MCF 10A (cell line): ENCODE measurements at places on chromosomes 6 and 20. TPM values are rescaled to one million over a fixed set of nuclear protein-coding genes. Genes with fewer than 3 reads are reported as not detected.

The EYS gene
- 1.5 and 1.6 TPM in 2 replicates for total RNA-seq

The MYBL2 gene
- 16.4 and 44.3 TPM in 2 replicates for total RNA-seq

The RHAG gene
- total RNA-seq, result not detected in 2 replicates

The OR2H1 gene
- total RNA-seq, result not detected in 2 replicates

The TFAP2B gene
- total RNA-seq, result not detected in 2 replicates

The GHRH gene
- total RNA-seq, result not detected in 2 replicates

The C6orf163 gene
- total RNA-seq, result 1.0 and 2.6 TPM in 2 replicates

The OR2J3 gene
- total RNA-seq, result not detected in 2 replicates

The SYS1 gene
- 19.1 and 28.2 TPM in 2 replicates for total RNA-seq

The HSD17B8 gene
- total RNA-seq, result 26.4 and 26.6 TPM in 2 replicates

The GRM1 gene
- not detected in 2 replicates for total RNA-seq

The SEMG1 gene
- total RNA-seq, result not detected in 2 replicates

The BFSP1 gene
- total RNA-seq, result 3.5 and 3.9 TPM in 2 replicates

The LHFPL5 gene
- total RNA-seq, result not detected in 2 replicates

The C6orf58 gene
- total RNA-seq, result not detected in 2 replicates

The HLA-DQA1 gene
- not detected in 2 replicates for total RNA-seq

The RBM24 gene
- total RNA-seq, result not detected in 2 replicates

The CARMIL1 gene
- total RNA-seq, result 23.0 and 25.2 TPM in 2 replicates

The COL10A1 gene
- not detected in 2 replicates for total RNA-seq

The ZBP1 gene
- not detected in 2 replicates for total RNA-seq

The DEF6 gene
- total RNA-seq, result 17.8 and 23.1 TPM in 2 replicates

The RIN2 gene
- total RNA-seq, result 16.8 and 23.9 TPM in 2 replicates

The SLC13A3 gene
- total RNA-seq, result not detected in 2 replicates
